ELR (cell line): ENCODE measurements at places on chromosomes 13 and 19.

GRCh38 chr13:32642316-32642715, 56.1 kb downstream of the PDS5B start:
- DNase-seq: no peak

GRCh38 chr13:105920370-105920769, 615.1 kb downstream of the EFNB2 start:
- DNase-seq: peak; percentile 93

- DNase-seq: peak; percentile 15
Measured at GRCh38 chr19:55581823-55582223, 1.2 kb upstream of the ZNF579 start.

DNA sequence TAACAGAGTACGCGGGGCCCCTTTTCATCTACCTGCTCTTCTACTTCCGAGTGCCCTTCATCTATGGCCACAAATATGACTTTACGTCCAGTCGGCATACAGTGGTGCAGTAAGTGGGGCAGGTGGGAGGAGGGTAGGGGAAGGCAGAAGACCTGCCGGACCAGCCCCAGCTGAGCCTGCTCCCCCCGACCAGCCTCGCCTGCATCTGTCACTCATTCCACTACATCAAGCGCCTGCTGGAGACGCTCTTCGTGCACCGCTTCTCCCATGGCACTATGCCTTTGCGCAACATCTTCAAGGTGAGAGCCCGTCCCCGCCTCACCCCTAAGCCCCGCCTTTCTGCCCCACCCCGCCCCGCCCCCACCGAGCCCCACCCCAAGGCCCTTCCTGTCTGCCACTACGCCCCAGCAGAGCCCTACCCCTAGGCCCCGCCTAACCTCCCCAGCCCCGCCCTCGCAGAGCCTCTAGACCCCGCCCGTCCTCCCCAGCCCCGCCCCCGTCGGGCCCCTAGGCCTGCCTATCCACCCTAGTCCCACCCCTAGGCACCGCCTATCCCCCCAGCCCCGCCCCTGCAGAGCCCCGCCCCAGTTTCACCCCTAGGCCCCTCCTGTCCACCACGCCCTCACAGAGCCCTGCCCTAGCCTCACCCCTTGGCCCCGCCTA, 7.7 kb downstream of the NDUFB7 start:
- peak; percentile 74 for DNase-seq

- DNase-seq: no peak
Measured at GRCh38 chr19:46381346-46381745, 32.0 kb downstream of the CCDC8 start.

DNA sequence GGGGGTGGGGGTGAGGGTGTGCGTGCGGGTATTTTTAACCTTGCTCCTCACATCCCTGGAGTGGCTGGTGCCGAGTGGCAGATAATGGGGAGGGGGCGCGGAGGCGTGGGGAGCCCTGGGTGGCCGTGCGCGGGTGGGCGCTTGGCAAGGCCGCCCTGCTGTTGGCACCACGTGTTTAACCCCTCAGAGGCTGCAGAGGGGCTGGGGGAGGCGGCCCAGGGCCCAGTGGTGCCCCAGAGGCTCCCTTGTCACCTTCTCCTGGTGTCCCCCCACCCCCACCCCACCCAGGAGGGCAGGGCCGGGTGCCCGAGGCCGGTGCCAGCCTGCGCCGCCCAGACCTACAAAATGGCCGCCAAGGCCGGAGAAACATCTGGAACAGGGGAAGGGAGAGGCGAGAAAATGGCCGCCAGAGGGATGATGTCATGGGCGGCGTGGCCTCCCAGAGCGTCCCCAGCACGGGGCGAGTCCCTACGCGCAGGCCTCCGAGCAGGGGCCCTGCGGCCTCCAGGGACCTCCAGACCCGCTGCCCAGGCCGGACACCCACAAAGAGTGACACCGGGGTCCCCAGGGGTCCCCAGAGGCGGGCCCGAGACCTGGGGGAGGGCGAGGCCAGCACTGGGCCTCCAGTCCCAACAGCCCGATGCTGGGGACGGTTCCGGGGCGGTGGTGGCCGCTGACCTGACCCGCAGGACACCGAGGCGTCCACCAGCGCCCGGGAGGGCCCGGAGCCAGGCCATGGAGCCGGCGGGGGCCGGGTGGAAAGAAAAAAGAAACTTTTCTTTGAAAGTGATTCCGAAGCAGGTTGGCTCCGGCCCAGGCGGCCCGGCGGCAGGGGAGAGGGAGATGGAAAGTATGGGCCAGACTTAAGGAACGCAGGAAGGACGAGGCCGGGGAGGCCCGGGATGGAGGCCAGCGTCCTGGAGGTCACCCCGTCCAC, 38.2 kb downstream of the NFIC start:
- DNase-seq: peak; percentile 40

- peak; percentile 53 for DNase-seq
Measured at GRCh38 chr13:42836930-42837690, 55.7 kb downstream of the FAM216B start.

DNA sequence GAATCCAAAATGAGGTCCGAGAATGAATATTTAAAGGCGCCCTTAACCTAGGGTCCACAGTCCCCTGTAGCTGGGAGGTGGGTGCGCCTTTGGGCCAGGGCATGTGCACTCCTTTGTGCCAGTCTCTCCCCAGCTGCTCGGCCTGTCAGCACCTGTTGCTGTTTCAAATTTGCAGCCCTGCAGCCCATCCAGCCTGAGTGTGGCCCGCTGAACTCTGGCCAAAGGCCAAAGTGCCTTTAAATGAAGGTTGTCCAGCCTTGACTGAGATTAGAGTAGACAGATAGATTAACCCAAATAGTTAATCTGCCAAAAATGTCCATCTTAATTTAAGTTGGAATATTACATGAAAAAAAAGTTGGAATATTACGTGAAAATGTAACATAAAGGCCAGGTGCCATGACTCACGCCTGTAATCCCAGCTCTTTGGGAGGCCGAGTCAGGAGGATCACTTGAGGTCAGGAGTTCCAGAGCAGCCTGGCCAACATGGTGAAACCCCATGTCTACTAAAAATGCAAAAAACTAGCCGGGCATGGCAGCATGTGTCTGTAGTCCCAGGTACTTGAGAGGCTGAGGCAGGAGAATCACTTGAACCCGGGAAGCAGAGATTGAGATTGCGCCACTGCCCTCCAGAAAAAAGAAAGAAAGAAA, 25.3 kb downstream of the TPT1 start:
- DNase-seq: no peak

DNA sequence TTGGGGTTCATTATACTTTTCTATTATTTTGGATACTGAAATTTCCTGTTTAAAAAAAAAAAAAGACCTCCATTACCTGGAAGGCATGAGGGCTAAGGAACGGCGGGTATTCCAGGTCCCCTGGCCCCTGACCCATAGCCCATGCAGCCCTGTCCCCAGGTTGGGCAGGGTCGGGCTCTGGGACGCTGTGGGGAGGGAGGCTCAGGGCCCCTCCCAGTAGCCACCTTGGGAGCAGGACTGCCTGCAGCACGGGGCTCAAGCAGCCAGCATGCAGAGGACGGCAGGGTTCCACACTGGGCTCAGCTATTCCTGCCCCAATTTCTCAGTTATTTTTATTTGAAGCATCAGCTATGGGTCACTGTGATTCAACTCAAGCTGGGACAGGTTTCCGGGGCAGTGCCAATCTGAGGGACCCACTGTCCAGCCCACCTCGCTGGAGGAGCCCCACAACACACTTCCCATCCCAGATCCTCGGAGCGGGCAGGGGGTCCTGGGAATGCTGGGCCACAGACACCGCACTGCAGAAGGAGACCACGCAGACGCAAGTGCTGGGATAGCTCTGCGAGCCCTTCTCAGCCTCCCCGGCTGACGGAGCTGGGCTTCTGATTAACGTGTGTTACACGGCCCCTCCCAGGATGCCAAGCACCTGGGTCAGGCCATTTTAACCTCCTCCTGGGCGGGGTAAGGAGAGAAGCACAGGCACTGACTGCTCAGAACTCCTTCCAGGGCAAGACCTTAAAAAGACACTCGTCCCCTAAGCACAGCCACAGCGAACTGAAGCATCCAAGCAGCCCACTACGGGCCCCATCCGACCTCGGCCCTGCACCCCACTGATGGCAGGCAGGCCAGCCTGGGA, 60.1 kb downstream of the PEPD start:
- DNase-seq: no peak

GRCh38 chr19:34306213-34306661, 51.9 kb downstream of the GARRE1 start:
- DNase-seq: no peak

- DNase-seq: peak; percentile 42
Measured at GRCh38 chr13:113584870-113585671, 518 bp downstream of the TFDP1 start.
